Stimulated activated naive CD4-positive, alpha-beta T cell (primary cell): ENCODE measurements at places on chromosomes 1 and 21.

DNA sequence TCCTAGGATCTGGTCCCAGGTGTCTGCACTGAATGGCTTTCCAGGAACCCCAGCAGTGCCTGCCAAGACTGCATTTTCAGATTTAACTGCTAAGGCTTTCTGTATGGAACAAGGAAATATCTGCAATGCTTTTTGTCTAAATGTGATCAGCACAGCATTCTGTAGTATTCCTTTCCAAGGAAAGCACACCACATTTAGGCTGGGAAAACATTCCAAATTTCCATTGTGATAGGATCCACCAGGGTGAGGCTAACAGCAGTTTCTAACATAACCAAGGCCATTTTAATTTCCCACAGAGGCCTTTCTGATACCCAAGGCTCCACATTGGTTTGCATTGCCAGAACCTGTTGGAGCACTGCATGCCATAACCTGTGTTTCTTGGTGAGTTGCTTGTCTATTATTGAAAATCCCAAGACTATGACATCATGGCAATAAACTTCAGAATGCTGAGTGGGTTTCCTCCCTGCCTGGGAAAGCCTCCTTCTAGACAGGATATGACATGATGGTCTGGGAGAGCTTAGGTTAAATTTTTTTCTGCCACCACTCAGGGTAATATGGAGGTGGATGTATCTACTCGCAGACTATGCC lies 23.3 kb upstream of the PTGFRN start:
- DNase-seq = no peak

DNA sequence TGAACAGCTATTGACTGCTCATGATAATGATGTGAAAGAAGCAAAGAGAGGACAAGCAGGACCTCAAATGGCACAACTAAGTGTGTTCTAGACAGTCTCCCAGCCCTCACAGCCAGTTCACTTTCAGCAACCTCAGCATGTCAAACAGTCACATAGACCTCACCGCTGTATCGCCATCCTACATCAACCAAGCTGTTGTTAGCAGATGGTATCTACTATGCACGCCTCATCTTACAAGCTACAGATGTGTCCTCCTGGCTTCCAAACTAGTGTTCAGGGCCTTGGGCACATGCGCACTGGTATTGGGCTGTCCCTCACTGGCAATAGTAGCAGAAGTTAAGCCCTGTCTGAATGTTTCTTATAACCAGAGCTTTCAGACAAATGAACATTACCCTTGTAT lies 28.4 kb downstream of the EVI5 start:
- DNase-seq = no peak

DNA sequence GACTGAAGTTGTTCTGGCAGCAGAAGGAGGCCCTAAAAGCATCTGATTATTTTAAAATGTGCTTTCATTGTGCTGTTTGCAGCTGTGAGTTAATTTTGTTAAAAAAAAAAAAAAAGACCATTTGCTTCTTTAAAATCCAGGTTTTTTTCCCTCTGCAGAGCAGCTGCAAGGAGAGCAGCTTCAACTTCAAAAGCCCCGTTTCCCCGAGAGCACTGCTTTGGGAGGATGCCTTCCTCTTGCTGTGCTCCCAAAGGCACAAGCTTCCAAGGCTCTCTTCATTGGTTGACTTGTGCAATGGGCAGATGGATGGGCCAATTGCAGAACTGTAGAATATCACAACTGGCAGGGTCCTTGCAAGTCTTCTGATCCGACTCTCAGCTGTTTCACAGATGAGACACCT lies 459.2 kb upstream of the PKN2 start:
- no peak for DNase-seq

GRCh38 chr1:205580140-205580922 lies 51.5 kb downstream of the ELK4 start:
- no peak for DNase-seq
